ENCODE measurements at places on chromosomes 4 and X. TPM values are rescaled to one million over a fixed set of nuclear protein-coding genes. Genes with fewer than 3 reads are reported as not detected.
A peak's percentile ranks its signal among the peaks of the same experiment; 100 is the strongest.

Gene NALF2
- total RNA-seq: 0.33 TPM

Gene PNMA3
- total RNA-seq: 0.33 TPM

Gene MUC7
- total RNA-seq: not detected

Gene KIAA1210
- total RNA-seq: not detected

Gene NDST4
- not detected for total RNA-seq

DNA sequence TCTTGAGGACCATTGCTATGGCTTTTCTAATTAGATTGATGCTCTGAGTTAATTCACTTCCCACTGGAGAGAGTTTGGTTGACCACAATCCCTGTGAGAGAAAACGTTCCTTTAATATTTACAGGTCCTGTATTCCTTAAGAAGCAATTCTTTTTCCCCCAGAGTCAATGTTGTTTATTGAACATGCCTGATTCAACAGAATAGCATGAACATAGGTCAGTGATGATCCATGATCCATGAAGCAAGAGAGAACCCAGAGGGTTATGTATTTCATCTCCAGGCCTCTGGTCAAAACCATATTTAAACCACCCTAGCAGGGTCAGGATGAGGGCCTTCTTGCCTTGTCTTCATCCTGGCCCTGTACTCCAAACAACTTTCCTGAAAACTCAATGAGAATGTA, 39.4 kb upstream of the EFHC2 start:
- no peak overlapping the region for H3K27ac ChIP-seq
- DNase-seq: no peak
- no peaks in the 10 kb centered on the region for H3K4me1 ChIP-seq

DNA sequence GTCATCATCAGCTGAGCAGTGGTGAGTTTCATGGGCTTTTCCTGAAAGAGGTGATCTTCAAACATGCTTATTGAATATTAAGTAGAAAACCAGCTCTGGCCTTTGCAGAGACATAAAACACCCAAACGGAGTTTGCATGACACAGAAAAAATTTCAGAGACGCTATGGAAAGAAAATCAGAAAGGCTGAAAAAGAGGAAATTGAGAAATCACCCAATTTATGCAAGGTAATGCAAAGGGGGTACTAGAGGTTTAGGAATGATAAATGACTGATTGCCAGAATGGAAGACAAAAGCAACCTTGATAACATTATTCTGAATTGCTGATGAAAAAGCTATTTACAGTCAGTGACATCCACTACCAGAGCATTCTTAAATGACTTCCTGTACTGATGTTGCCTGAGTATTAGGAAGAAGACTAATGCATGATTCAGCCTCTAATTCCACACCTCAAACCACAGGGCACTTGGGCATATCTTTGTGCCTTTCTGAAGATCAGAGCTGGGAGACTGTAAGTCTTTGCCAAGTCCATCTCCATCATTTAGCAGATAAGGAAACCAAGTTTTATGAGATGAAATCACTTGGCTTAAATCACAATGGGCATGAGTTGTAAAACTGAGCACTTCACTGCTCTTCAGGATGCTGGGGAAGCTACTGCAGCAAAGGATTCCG, 565.7 kb downstream of the PPARGC1A start:
- DNase-seq: no peak
- no peak overlapping the region for H3K27ac ChIP-seq
- no peak overlapping the region for H3K4me3 ChIP-seq
- H3K27me3 ChIP-seq: no peaks in the 10 kb centered on the region
- H3K36me3 ChIP-seq: no peaks in the 10 kb centered on the region

DNA sequence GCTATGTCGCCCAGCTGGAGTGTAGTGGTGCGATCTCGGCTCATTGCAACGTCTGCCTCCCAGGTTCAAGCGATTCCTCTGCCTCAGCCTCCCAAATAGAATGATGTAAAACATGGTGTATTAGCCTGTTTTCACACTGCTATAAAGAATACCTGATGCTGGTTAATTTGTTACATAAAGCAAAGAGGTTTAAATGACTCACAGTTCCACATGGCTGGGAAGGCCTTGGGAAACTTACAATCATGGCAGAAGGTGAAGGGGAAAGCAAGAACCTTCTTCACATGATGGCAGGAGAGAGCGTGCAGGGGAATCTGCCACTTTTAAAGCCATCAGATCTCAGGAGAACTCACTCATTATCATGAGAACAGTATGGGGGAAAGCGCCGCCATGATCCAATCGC, 1191.8 kb downstream of the ARAP2 start:
- H3K4me3 ChIP-seq: no peak overlapping the region
- H3K36me3 ChIP-seq: no peaks in the 10 kb centered on the region
- H3K27ac ChIP-seq: no peak overlapping the region
- DNase-seq: no peak

DNA sequence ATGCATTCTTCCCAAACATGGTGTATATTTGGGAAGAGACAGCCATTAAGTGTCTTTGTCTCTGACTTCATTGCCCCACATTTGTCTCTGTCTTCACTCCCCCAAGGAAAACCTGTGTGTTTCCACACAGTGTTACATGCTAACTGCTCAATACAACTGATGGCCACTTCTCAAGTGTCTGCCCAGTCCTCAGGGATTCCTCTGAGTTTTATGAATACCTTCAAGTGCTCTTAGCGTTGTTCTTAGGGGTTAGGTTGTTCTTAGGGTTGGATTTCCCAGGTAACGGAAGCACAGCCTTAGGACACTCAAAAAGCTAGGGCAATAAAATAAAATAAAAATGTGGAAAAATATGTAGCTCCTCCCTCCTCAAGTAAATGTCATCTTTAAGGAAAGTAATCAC, 64.7 kb upstream of the PLAC8 start:
- DNase-seq: no peak
- no peak overlapping the region for H3K27ac ChIP-seq
- H3K4me3 ChIP-seq: no peak overlapping the region
- no peaks in the 10 kb centered on the region for H3K36me3 ChIP-seq
- H3K27me3 ChIP-seq: no peaks in the 10 kb centered on the region

DNA sequence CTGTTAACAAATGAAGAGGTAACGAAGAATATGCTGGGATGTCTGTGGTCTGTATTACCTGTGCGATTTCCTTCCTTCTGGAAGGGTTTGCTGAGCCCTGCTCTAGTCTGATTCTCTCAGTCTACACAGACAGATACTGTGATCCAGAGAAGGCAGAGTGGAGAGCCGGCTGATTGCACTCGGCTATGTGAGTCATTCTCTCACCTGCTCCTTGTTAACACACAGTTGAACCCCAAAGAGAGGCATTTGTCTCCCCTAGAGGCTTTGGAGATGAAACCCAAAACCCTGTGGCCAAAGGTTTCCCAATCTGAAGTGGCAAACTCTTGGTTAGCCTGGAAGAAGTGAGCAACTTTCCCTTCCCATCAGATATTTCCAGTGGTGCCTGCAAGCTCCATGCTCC, 78.1 kb upstream of the GPC4 start:
- H3K27ac ChIP-seq: no peak overlapping the region
- H3K36me3 ChIP-seq: no peaks in the 10 kb centered on the region
- H3K4me3 ChIP-seq: no peak overlapping the region
- no peaks in the 10 kb centered on the region for H3K27me3 ChIP-seq
- H3K4me1 ChIP-seq: no peaks in the 10 kb centered on the region

- H3K36me3 ChIP-seq: no peaks in the 10 kb centered on the region
- H3K4me3 ChIP-seq: no peak overlapping the region
- no peak overlapping the region for H3K27ac ChIP-seq
- no peaks in the 10 kb centered on the region for H3K27me3 ChIP-seq
These were observed 142.8 kb downstream of the ENPP6 start for GRCh38 chr4:184074677-184075388.

DNA sequence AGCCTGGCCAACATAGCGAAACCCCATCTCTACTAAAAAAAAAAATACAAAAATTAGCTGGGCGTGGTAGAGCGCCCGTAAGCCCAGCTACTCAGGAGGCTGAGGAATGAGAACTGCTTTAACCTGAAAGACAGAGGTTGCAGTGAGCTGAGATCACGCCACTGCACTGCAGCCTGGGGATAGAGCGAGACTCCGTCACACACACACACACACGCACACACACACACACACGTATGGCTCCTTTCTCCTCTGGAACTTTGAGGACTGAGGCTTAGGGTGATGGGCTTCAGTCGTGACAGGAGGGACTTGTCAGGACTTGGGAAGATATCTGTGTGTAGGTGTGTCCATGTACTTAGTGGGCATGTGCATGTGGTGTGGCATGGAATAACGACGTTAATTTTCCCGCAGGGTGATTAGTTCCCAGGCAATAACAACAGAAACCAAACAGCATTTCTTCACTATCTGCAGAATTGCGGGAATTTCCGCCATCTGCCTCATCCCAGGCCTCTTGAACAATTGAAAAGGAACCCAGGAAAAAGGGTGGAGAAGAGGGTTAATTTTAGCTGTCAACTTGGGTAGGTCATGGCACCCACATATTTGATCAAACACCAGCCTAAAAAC, 47.7 kb downstream of the RWDD4 start:
- DNase-seq: no peak
- no peaks in the 10 kb centered on the region for H3K4me1 ChIP-seq
- no peak overlapping the region for H3K27ac ChIP-seq
- no peak overlapping the region for H3K4me3 ChIP-seq

DNA sequence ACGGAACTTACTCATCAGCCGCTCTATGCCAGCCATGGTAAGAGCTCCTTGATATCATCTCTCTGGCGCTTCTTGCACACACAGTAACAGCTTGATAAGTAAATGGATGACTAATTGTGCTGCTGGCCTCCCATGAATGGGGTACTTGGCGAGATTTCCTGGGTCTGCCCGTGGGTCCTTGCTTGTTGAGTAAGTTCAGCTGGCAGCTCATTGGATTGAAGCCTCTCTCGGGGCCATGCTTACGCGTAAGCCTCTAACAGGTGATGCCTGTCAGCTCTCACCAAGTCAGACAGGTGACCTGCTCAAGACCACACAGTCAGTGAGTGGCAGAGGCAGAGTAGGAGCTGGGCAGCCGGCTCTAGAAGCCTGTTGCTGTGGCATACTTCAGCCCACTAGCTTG, 7.7 kb downstream of the NSG1 start:
- no peak overlapping the region for H3K27ac ChIP-seq
- no peak for DNase-seq
- H3K4me1 ChIP-seq: no peaks in the 10 kb centered on the region
- no peaks in the 10 kb centered on the region for H3K36me3 ChIP-seq
- no peak overlapping the region for H3K4me3 ChIP-seq
- peaks cover 15% of the 10 kb centered on the region for H3K27me3 ChIP-seq

DNA sequence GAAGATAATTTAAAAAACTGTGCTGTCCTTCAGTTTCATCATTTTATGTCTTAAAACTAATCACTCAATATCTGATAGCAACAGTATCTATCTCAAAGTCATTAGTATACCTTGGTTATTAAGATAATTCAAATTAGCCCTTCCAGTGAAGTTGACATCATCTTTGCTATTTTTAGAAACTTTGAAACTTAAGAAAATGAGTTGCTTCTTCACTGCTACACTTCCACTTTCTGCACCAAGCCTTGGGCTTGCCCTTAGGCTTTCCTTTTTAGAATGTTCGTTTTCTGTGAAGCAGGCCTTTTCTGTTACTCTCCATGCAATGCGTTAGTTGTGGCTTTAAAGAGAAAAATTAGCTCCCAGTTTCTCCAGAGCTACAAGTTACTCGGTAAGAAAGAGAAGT, 4.4 kb upstream of the VAMP7 start:
- H3K36me3 ChIP-seq: no peaks in the 10 kb centered on the region
- H3K27me3 ChIP-seq: no peaks in the 10 kb centered on the region
- no peak for DNase-seq
- H3K27ac ChIP-seq: no peak overlapping the region

DNA sequence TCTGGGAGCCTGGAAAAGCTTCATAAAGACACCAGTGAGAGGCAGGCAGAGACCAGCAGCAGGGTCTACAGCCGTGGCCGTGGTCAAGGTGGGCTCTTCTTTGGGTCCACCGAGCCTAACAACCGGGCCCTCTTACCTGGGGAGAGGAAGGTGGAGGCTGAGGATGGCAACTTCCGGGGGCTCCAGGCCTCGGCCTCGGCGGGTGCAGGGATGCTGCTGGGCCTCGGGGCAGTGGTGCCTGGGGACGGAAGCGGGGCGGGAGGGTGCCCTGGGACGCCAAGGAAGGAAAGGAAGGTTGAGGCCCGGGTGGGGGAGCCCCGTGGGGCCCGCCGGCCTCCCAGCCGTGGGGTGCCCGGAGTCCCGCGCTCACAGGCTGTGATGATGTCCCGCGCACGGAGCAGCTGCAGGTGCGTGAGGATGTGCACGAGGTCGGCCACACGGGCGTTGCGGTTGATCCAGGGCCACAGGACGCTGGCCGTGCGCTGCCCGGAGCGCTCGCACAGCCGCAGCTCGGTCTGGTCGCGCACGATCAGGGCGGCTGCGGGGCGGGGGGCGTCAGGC, 561 bp downstream of the IRAK1 start:
- no peaks in the 10 kb centered on the region for H3K4me1 ChIP-seq
- H3K27ac ChIP-seq: peak overlapping the region; percentile 68
- H3K27me3 ChIP-seq: peaks cover 4% of the 10 kb centered on the region
- H3K4me3 ChIP-seq: peak overlapping the region; percentile 78
- H3K36me3 ChIP-seq: no peaks in the 10 kb centered on the region
- no peak for DNase-seq

GRCh38 chr4:8315435-8316250, 46.1 kb downstream of the HTRA3 start:
- H3K27ac ChIP-seq: no peak overlapping the region
- no peaks in the 10 kb centered on the region for H3K36me3 ChIP-seq

GRCh38 chr4:42371305-42372252, 25.7 kb upstream of the SHISA3 start:
- H3K4me3 ChIP-seq: no peak overlapping the region
- no peak for DNase-seq
- H3K4me1 ChIP-seq: no peaks in the 10 kb centered on the region
- H3K27me3 ChIP-seq: no peaks in the 10 kb centered on the region

DNA sequence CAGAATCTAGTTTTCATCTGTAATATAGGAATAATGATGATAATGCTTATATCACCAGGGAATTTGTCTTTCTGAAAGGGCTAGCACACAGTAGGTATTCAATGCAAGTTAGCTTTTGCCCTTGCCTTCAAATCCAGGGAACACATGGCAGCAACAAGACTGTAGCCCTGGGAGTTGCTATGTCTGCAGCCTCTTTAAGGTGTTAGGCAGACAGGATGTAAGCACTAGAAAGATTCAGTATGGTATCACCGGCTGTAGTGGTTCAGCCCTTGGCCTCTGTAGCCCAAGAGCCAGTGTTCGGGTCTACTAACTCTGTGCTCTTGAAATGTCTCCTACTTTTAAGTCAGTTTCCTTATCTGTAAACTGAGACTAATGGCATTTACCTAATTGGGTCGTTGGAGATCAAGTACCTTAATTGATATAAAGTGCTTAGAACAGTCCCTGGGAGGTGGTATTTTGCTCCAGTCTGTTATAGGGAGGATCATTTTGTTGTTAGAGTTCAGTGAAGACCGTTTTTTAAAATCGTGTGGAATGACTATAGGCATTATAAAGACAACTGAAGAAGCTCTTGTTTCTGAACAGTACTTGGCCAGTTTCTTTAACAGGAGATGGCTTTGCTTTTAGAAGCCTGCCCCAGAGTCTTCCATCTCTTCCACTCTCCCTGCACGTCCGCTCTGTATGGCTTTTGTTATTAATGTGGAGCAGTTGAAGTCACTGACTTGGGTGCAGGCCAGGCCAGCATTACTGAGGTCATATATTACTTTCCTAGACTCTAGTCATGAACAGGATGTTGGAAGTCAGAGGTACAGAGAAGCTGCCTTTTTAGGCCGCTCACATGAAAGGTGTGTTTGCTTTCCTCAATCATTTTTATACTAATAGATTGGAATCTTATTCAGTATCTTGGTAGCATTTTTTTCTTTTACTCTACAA, 44.8 kb downstream of the GAB1 start:
- peak; percentile 81 for DNase-seq
- peak overlapping the region; percentile 82 for H3K27ac ChIP-seq
- H3K36me3 ChIP-seq: no peaks in the 10 kb centered on the region
- peaks cover 3% of the 10 kb centered on the region for H3K4me1 ChIP-seq

All from breast epithelium (tissue), 4 donors.